ENCODE measurements at places on chromosomes 12 and 14.

DNA sequence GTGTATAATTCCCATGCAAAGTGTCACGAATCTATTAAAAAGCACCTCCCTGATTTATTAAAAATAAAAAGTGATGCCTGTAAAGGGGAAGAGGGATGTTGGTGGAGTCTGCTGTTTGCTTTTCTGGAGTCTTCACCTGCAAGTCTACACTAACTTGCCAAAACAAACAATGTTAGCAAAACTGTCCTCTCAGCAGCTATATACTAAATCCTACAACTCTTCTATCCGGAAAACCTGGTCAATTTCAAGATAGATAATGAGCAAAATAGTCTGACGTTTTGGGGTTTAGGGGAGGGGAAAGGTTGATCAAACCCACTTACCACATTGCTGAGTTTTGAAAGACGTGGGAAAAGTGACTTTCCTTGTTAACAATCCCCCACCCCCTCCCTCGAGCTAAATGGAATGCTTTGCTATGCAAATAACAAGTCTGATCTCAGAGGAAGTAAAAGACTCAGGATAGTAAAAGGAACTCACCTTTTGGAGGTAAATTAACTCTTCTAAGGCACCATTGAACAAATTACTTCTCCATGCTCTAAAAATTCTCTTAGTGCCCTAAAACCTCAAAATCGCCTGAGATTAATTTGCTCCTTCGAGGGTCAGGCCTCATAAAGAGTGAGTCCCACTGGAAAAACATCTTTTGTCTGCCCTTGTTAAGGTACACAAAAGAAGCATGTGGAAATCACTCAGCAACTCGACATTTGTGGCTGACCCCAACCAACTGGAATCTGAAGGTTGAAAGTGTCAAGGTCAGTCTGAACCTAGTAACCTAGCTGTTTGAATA is 13.5 kb downstream of the BMP4 start:
- DNase-seq: no peak

GRCh38 chr14:77730976-77731497 is 23.1 kb downstream of the SLIRP start:
- no peak for DNase-seq

GRCh38 chr14:61177279-61178225 is 103.6 kb downstream of the TMEM30B start:
- DNase-seq: no peak

- DNase-seq: no peak
These were observed 200.3 kb upstream of the NPAS3 start for GRCh38 chr14:32738206-32738871.

DNA sequence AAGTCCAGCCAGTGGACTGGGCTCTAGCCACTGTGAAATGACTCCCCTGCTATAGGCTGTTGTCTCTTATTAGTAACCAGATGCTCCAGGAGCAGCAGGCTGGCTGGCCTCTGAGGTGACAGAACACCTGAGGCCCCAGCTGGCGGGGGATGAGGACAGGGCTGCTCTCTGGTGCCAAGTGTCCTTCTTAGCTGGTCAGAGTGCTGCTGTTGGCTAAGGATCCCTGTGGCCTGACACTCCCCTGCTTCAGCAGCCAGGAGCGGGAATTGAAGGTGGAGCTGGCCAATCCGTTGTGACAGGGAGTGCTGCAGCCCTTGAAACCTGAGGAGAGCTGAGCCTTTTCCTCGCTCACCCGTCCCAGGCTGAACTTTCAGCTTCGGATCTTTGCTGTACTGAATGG is 30.7 kb downstream of the TMEM229B start:
- DNase-seq: no peak

DNA sequence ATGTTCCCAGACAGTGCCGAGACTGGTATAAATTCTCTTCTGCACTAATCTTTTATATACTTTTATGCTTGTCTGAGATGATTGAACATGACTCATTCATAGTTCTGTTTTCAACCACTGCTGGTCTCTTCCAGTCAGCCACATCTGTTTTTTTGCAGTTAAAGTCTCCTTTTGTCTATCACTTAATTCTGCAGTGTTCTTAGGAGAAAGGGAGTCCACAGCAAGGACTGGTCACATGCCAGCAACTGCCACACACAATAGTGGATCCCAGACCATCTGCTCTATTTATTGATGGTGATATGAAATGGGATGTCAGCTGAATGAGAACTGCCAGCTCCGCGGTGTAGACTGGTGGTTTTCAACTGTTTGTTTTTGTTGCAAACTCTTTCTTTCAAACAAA is 379.8 kb downstream of the MED13L start:
- no peak for DNase-seq

DNA sequence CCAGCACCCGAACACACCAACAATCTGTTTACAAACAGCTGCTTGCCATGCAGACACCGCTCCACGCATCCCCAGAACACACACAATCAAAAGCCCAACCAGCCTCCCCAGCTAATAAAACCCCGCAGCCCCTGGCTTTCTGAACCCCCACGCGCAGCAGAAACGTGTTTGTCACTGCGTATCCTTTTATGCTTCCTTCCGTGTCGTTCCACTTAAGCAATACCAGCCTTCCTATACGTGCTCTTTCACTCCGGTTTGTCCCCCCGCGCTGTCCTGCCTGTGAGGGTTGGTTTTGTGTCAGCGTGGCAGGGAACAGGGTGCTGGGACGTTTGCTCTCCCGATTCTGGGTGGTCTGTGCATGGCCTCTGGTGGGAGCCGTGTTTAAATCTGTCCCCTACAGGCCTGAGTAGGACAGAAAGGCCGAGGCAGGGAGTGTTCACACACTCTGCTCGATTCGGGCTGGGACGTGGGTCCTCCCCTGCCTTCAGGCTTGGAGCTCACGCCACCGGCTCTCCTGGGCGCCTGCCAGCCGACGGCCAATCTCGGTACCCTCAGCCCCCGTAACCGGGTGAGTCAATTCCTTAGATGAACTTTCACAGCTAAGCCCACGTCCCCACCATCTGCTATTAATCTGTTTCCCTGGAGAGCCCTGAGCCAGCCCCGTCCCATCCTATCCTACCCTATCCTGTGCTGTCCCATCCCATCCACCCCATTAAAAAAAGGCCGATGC is 60.0 kb downstream of the NOC4L start:
- DNase-seq: no peak

DNA sequence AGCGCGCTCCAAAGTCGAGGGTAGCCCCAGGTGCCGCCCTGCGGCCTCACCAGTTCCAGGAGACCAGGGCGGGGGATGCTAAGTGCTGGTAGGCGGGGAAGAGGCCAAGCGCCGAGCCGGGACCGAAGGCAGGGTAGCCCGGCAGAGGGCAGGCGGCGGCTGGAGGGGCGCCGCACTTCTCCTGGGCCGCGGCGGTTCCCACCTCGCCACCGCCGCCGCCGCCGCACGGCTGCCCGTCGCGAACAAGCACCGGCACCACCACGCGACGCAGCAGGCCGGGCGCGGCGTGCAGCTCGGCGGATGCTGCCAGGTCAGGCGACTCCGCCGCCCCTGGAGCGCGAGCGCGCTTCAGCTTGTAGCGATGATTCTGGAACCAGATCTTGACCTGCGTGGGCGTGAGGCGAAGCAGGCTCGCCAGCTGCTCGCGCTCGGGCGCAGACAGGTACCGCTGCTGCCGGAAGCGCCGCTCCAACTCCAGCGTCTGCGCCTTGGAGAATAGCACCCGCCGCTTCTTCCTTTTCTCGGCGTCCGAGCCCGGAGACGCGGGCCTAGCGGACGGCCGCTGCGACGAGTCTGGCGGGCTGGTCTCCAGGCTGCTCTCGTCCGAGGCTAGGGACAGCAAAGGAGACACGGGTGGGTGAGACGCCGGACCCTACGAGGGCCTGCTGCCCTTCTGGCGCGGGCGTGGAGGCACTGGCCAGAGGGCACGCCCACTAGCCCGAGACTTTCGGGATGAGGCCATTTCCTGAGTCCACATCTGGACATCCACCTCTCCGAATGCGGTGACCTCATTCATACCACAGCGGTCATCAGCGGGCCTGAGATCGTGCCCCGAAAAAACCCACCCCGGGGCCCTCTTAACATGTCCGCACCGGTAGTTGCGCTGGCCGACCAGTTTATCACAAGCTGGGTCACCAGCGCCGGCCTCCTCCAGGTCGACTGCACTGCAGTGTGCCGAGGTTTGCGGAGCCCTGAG is 1.3 kb downstream of the NKX2-8 start:
- no peak for DNase-seq

DNA sequence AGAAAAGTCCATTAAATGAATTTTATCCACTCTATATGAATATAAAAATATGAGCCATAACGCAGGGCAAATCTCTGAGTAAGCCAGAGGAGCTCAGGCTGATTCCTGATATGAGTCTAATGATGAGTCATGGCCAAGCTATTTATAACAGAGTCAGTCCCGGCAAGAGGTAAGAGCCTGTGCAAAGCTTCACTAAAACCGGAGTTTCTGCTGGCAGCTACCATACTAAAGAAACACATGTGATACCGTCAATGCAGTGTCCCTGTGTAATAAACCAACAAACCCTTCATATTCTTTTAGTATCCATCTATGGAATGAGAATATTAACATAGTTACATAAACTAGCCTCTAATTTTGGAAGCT is 319.4 kb downstream of the KCNC2 start:
- DNase-seq: no peak

DNA sequence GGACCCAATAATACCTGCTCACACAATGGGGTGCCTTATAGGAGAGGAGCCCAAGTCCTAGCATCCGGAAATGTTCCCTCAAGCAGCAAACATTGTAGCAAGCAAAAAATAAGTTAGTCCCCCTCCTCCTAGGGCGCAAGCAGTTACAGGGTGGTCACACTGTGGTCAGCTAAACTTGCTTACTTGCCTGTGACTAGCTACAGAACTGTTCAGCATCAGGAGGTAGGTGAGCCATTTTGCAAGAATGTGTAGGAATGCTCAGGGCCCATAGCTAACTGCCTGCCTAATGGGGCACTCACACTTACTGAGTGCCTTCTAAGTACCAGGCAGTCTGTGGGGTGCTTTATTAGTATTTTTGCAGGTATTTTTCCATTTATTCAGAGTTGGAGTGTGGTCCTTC is 154.6 kb upstream of the GRIN2B start:
- no peak for DNase-seq

- no peak for DNase-seq
These were observed at the start of gene LRP1-AS for GRCh38 chr12:57146961-57147944. LRP1-AS (minus strand) TSS chr12:57147619.

- DNase-seq: peak; percentile 90
These were observed 2.8 kb upstream of the UBC start for GRCh38 chr12:124917135-124917840.

DNA sequence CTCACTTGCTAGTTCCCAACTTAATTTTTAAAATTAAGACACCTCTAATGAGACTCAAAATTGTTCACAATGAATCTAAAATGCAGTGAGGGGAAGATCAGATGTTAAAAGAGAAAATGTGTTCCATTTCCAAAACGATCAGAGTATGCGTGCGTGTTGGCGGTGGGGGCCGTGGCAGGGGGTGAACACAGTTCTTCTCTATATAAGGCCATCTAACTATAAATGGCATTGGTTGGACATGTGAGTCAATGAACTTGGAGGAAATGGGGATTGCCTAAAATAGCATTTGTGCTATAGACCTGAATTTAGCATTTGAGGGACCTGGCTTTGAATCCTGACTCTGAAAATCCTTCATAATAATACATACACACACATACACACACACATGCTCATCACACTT is 149.4 kb downstream of the FOXN3 start:
- DNase-seq: no peak

DNA sequence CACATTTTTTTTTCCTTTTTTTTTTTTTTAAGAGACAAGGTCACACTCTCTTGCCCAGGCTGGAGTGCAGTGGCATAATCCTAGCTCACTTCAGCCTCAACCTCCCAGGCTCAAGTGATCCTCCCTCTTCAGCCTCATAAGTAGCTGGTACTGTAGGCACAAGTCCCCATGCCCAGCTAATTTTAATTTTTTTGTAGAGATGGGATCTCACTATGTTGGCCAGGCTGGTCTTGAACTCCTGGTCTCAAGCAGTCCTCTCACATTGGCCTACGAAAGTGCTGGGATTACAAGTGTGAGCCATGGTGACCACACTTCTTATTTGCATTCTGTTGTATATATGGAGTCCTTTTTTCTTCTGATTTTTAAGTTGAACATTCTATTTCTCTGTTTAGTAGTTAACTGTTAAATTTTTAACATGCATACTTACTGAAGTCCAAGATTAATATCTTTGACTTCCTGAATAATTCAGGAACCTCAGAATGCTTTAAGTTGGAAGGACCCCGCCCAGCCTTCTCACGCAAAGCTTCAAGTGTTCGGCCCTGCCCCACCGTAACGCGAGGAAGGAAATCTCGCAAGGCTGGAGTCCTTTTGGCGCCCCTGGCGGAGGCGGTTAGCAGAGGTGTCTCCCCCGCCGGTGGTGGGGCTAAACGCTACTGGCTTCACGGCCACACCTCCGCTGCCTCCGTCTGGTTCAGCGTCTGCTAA is 21.6 kb downstream of the SPATS2 start:
- peak; percentile 71 for DNase-seq

- no peak for DNase-seq
These were observed 56.5 kb downstream of the SLC38A1 start for GRCh38 chr12:46212108-46212982.

DNA sequence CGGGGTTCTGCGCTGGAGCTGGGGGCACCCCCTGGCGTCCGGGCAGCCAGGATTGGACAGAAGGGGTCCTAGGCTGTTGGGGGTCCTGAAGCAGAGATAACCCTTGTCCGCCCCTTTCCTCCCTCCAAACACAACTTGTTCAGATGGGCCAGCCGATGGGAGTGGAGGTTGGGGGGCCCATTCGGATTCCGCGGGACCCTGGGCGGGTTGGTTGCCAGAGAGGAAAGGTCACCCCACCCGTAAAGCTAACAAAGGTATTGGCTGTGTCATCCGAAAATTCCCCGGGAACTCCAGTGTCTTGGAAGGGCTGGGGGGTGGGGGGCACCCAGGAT is 1.3 kb downstream of the FAM222A start:
- DNase-seq: no peak

DNA sequence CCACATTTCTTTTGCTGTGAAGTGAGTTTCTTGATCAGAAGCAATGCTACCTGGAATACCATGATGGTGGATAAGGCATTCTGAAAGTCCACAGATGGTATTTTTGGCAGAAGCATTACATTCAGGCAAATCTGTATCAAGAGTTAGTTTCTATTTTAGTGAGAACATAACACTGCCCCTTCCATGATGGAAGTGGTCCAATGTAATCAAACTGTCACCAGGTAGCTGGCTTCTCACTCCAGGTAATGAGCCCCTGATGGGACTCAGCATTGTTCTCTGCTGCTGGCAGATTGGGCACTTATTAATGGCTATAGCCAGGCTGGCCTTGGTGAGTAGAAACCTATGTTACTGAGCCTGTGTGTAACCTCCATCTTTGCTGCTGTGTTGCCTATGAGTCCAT is 80.7 kb downstream of the KCNA5 start:
- DNase-seq: no peak

DNA sequence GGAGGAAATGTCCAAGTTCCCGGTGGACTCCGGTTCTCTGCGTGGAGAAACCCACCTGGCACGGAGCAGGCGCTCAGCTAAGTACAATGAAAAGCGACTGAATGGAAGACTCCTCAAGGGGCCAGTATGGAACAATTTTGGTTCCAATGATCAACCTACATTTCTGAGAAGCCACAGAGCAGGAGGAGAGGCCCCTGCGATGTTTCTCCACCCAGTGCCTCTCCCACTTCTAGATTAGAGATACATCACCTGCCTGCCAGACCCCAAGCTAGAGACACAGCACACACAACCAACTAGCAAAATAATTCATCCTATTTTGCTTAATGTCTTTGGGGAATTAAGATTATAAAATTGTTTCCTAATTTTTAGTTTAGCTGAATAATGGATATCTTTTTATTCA is 38.8 kb downstream of the ATG14 start:
- no peak for DNase-seq
